Naive B cell (primary cell): ENCODE measurements at places on chromosomes 3 and 15. TPM values are rescaled to one million over a fixed set of nuclear protein-coding genes. Genes with fewer than 3 reads are reported as not detected.

GRCh38 chr3:145807990-145808389, 353.0 kb downstream of the PLOD2 start:
- H3K36me3 ChIP-seq: no peaks in the 10 kb centered on the region
- H3K27ac ChIP-seq: no peak overlapping the region
- no peaks in the 10 kb centered on the region for H3K4me1 ChIP-seq
- H3K27me3 ChIP-seq: no peaks in the 10 kb centered on the region
- no peak overlapping the region for H3K4me3 ChIP-seq

- H3K4me1 ChIP-seq: no peaks in the 10 kb centered on the region
- H3K36me3 ChIP-seq: peaks cover 20% of the 10 kb centered on the region
- H3K27ac ChIP-seq: no peak overlapping the region
- no peak for DNase-seq
- peaks cover 2% of the 10 kb centered on the region for H3K27me3 ChIP-seq
Observed at GRCh38 chr3:127569160-127569559, 21.4 kb downstream of the TPRA1 start.

- peaks cover 47% of the 10 kb centered on the region for H3K4me1 ChIP-seq
- no peaks in the 10 kb centered on the region for H3K27me3 ChIP-seq
- no peak for DNase-seq
- no peak overlapping the region for H3K27ac ChIP-seq
Observed at GRCh38 chr3:136942803-136943202, 15.0 kb upstream of the IL20RB start.

DNA sequence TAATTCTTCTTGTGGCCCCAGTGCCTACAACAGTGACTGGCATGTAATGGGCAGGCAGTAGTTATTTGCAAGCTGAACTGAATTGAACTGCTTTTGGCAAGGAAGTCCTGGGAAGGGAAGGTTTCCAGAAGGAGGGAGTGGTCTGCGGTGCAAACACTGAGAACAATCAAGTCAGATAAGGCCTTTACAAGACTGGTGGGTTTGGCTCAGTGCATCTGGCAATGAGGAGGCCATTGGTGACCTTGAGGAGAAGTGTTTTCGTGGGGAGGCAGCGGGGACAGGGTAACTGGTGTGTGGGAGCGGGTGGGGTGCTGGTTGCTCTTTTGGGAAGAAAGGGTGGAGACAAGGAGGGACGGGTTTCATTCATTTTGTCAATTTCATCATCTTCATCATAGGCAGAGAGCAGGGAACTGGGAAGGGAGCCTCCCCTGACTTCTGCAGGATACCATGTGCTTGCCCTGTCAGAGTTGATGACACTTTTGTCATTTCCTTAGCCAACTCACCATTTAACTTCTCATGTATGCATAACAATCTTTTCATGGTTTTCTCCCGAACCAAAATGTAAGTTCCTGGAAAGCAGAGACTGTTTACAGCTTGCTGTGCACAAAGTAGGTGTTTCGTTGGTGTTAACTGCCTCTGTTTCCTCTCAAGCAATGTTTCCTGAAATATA, 8.4 kb upstream of the EHD4 start:
- no peak for DNase-seq
- H3K27me3 ChIP-seq: no peaks in the 10 kb centered on the region
- H3K4me1 ChIP-seq: no peaks in the 10 kb centered on the region
- H3K4me3 ChIP-seq: no peak overlapping the region
- no peak overlapping the region for H3K27ac ChIP-seq
- H3K36me3 ChIP-seq: no peaks in the 10 kb centered on the region

DNA sequence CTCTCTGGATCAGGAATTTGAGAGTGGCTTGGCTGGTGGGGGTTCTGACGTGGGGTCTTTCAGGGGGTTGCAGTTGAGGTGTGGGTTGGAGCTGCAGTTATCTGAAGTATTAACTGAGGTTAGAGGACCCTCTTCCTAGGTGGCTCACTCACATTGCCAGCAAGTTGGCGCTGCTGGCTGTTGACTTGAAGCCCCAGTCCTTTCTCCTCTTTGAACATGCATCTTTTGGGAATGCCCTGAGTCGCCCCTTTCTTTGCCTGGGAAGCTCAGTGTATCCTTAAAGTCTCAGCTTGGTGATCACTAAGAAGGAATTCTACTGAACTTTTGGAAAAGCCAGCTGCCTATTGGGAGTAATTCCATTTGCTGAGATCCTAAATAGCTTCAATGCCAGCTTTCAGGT, 13.0 kb upstream of the AMOTL2 start:
- H3K4me3 ChIP-seq: no peak overlapping the region
- peaks cover 25% of the 10 kb centered on the region for H3K27me3 ChIP-seq
- no peaks in the 10 kb centered on the region for H3K4me1 ChIP-seq
- no peak for DNase-seq
- no peak overlapping the region for H3K27ac ChIP-seq

DNA sequence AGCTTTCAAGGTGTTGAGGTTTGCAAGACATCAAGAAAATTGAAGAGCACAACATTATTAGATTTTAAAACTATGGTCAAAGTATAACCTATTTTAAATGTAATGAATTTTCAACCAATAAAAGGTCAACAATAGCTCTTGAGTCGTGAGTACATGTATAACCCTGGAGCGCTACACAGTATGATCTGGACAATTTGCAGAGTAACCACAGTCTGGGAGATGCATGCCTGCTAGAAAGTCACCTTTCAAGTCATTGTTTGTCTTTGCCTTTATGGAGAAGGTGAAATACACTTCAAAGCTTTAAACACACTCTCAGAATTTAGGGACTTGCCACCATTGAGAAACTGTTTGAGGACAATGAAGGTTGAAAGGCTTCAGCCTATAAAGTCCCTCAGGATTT, 112.6 kb upstream of the ALCAM start:
- no peak overlapping the region for H3K4me3 ChIP-seq
- H3K27ac ChIP-seq: no peak overlapping the region
- DNase-seq: no peak
- no peaks in the 10 kb centered on the region for H3K4me1 ChIP-seq

DNA sequence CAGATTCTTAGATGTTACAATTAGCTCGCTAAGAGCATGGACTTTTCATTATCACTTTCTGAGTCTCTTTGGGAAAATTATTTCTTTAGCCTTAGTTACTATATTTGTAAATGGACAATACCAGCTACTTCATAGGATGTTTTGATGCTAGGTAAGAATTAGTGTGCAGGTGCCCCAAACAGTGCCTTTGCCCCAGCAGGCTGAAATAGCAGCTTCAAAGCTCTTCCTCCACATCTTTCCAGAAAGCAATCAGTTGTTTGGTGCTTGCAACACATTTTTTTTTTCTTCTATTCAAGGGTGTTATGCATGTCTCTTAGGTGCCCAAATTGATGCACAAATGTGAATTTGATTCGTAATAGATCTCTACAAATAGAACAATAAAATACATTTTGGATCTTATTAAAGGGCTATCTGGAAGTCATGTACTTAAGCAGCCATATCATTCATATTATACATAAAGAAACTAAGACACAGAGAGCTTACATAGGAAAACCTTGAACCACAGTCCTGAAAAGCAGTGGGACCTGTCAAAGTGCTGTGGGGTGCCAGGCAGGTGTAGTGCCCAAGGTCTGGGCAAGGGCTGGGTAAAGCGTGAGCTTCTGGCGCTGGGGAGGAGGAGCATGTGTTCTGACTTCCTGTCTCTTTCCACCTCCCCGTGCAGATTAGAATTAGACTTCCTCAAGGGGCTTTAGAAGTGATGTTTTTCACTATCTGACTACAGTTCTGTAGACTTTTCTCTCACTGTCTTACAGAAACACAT, 62.9 kb downstream of the FNDC3B start:
- peaks cover 20% of the 10 kb centered on the region for H3K4me1 ChIP-seq
- no peak overlapping the region for H3K27ac ChIP-seq
- H3K4me3 ChIP-seq: peak overlapping the region; percentile 37
- H3K36me3 ChIP-seq: peaks cover 4% of the 10 kb centered on the region
- peak; percentile 31 for DNase-seq

GRCh38 chr15:77421370-77421700, 647 bp downstream of the HMG20A start:
- DNase-seq: no peak
- H3K27ac ChIP-seq: peak overlapping the region; percentile 95
- H3K4me1 ChIP-seq: peaks cover 36% of the 10 kb centered on the region
- peaks cover 8% of the 10 kb centered on the region for H3K36me3 ChIP-seq
- no peaks in the 10 kb centered on the region for H3K27me3 ChIP-seq

DNA sequence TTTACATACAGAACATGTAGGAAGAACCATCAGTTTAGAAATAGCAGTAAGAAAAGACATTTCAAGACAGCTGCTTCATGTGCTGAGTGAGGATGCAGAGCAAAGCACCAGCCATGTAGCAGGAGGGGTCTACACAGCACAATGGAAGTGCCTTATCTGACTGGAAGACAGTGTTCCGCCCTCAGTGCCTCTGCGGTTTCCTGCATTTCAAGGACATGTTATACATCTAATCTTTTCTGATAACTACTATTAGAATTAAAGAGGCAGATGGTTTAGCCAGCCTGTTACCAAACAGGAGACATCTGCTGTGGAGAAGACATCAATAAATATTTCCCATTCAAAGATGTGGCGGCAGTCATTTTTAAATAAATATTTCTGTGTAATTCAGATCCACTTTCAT, 10.6 kb downstream of the LSG1 start:
- H3K27me3 ChIP-seq: no peaks in the 10 kb centered on the region
- no peak overlapping the region for H3K4me3 ChIP-seq
- no peak overlapping the region for H3K27ac ChIP-seq
- no peak for DNase-seq

DNA sequence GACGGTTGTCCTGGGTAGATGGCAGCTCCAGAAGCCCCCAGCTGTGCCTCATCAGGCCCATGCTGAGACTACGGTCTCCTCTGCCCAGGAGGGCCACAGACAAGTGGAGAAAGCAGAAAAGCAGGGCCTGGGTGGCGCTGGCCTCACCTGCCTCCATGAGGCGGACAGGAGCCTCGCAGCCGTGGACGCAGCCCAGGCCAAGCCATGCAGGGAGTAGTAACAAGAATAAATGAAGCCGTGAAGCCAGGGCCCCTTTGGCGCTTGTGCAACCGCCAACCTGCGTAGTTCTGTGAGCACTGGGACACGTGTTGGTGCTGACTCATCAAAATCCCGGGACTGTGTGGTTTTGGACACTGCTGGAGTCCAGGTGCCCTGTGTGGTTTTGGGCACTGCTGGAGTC, 12.3 kb upstream of the MUC4 start:
- H3K36me3 ChIP-seq: no peaks in the 10 kb centered on the region
- DNase-seq: no peak
- no peaks in the 10 kb centered on the region for H3K4me1 ChIP-seq
- peaks cover 20% of the 10 kb centered on the region for H3K27me3 ChIP-seq
- H3K4me3 ChIP-seq: no peak overlapping the region

- no peak for DNase-seq
- no peak overlapping the region for H3K27ac ChIP-seq
- peak overlapping the region; percentile 94 for H3K4me3 ChIP-seq
- no peaks in the 10 kb centered on the region for H3K36me3 ChIP-seq
Observed at GRCh38 chr15:75456710-75457109, 5.2 kb upstream of the SIN3A start.

GRCh38 chr15:87038404-87038803, 958.7 kb downstream of the AGBL1 start:
- no peak for DNase-seq
- no peaks in the 10 kb centered on the region for H3K4me1 ChIP-seq
- H3K27ac ChIP-seq: no peak overlapping the region
- no peak overlapping the region for H3K4me3 ChIP-seq

- H3K27ac ChIP-seq: no peak overlapping the region
- no peaks in the 10 kb centered on the region for H3K27me3 ChIP-seq
- H3K4me3 ChIP-seq: no peak overlapping the region
Observed at GRCh38 chr15:49464522-49464921, 41.5 kb downstream of the FGF7 start.

- H3K36me3 ChIP-seq: peaks cover 11% of the 10 kb centered on the region
- H3K4me1 ChIP-seq: no peaks in the 10 kb centered on the region
- H3K4me3 ChIP-seq: no peak overlapping the region
- DNase-seq: no peak
Observed at GRCh38 chr3:81622395-81622794, 139.1 kb downstream of the GBE1 start.

- H3K36me3 ChIP-seq: peaks cover 21% of the 10 kb centered on the region
- H3K4me3 ChIP-seq: no peak overlapping the region
- no peak overlapping the region for H3K27ac ChIP-seq
Observed at GRCh38 chr15:51876169-51876568, 46.7 kb downstream of the TMOD3 start.

GRCh38 chr3:165111401-165111800, 33.1 kb upstream of the SI start:
- DNase-seq: no peak
- H3K27me3 ChIP-seq: no peaks in the 10 kb centered on the region
- no peaks in the 10 kb centered on the region for H3K36me3 ChIP-seq
- H3K27ac ChIP-seq: no peak overlapping the region
- H3K4me1 ChIP-seq: no peaks in the 10 kb centered on the region

DNA sequence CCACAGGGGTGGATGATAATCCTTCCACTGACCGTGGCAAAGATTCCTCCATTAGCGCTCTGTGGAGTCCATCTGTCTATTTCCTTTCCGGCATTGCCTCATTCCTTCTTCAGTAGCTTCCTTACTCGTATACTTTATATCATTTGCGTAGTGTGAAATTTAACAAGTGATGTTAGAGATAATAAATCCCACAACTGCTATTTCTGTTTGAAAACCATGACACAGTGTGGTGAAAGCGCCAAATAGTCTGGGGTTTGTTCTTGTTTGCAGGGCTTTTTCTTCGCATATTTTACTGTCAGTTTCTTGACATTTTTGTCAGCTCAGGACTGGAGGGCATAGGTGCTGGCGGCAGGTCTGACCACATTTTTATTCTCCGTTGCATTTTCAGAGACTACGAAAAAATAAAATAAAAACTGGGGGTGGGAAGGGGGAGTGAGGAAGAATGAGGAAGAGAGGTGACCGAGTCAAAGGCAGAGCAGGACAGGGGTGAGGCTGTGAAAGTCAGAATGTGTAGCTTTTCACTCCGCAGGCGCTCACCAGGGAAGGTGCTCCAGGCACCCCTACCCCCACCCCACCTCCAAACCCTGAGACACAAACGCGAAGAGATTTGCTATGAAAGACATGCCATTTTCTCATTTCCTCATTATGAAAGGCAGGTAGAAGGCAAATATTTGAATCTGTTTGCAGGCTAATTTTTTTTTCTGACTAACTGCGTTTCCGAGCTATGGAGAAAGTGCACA, 965.0 kb downstream of the MCTP2 start:
- no peaks in the 10 kb centered on the region for H3K4me1 ChIP-seq
- H3K4me3 ChIP-seq: no peak overlapping the region
- no peak for DNase-seq
- H3K36me3 ChIP-seq: no peaks in the 10 kb centered on the region

DNA sequence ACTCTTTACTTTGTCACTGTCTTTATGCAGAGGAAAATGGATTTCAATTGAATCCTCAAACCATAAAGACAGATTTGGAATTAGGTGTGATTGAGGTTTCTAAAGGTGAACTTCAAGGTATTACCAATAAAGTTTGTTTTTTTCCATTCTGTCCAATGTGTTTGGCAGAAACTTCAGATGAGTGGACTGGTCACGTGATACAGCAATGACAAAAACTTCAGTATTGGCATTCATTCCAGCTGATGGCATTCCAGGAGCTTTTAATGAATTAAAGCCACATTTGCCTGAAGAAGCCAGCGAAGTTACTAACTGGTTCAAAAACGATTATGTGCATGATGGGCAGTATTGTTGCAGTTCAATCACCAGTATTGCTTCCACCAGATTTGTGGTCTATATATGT, 4.5 kb upstream of the MASP1 start:
- H3K4me1 ChIP-seq: no peaks in the 10 kb centered on the region
- no peaks in the 10 kb centered on the region for H3K36me3 ChIP-seq
- H3K27ac ChIP-seq: no peak overlapping the region

Gene UACA
- polyA plus RNA-seq: 14.9 TPM

Gene ERC2
- not detected for polyA plus RNA-seq

Gene STRA6
- not detected for polyA plus RNA-seq

Gene LMOD3
- polyA plus RNA-seq: 0.19 TPM

Gene RBP2
- not detected for polyA plus RNA-seq

Gene IL12A
- 2.8 TPM for polyA plus RNA-seq
